Iris pigment epithelial cell (primary cell): ENCODE measurements at places on chromosomes 13 and 19.

- DNase-seq: no peak
Measured at GRCh38 chr19:8332976-8333766, 9.9 kb downstream of the KANK3 start.

DNA sequence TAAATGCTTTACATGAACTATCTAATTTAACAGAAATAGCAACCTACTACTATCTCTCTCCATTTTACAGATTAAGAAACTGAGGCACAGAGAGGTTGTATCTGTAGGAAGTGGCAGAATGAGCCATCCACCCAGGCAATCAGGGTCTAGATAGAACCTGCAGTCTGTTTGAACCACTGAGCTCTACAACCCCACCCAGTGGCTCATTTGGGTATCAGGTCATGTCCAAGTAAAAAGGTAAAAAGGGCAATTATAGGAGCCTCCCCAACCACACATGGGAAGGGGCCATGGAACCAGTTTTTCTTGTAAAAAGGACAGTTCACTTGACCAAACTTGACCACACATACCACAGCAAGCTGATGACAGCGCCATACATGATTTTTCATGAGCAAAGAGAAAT is 92.9 kb upstream of the SGCG start:
- DNase-seq: peak; percentile 16

DNA sequence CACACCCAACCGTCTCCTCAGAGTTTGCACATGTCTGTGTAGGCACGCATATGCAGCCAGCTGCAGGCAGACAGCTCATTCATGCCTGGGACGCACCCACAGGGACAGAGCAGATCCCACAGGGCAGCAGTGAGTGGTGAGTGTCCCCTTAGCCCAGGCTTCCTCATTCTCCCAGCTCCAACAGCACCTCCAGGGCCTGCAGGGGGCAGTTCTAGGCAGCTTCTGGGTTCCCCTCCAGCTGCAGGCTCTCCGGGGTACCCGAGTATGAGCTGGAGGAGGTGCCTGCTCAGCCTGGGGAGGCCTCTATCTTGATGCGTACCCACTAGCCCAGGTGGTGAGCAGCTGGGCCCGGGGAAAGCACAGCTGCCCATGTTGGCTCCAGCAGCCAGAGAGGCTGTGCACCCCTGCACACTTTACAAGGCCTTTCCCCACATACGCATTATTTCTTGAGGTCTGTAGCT is 1.3 kb upstream of the SHANK1 start:
- DNase-seq: no peak

- peak; percentile 83 for DNase-seq
Measured at GRCh38 chr13:109790086-109790485, 3.7 kb upstream of the IRS2 start.
